ENCODE measurements at places on chromosomes 3 and 15.

- DNase-seq: peak; percentile 59
Observed at GRCh38 chr3:125437631-125438435, 62.7 kb upstream of the ZNF148 start.

- no peak for DNase-seq
Observed at GRCh38 chr3:16072420-16073110, 101.9 kb upstream of the GALNT15 start.

DNA sequence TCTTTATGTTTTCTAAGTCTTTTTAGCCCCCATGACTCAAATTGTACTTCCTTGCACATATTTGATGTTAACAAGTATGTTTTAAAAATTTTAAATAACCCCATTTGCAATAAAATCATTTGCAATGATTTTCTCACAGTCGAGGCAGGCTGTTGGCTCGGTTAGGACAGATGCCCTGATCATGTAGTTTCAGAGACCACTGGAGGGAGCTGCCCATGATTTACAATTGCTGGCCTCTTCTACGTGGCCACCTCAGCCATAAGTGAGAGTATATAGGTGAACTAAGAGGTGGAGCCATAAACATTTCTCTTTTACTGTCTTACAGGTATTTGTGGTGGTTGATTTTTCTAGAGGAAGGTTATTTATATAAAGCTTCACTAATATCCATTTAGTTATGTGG lies 1.7 kb downstream of the DTWD1 start:
- no peak for DNase-seq

DNA sequence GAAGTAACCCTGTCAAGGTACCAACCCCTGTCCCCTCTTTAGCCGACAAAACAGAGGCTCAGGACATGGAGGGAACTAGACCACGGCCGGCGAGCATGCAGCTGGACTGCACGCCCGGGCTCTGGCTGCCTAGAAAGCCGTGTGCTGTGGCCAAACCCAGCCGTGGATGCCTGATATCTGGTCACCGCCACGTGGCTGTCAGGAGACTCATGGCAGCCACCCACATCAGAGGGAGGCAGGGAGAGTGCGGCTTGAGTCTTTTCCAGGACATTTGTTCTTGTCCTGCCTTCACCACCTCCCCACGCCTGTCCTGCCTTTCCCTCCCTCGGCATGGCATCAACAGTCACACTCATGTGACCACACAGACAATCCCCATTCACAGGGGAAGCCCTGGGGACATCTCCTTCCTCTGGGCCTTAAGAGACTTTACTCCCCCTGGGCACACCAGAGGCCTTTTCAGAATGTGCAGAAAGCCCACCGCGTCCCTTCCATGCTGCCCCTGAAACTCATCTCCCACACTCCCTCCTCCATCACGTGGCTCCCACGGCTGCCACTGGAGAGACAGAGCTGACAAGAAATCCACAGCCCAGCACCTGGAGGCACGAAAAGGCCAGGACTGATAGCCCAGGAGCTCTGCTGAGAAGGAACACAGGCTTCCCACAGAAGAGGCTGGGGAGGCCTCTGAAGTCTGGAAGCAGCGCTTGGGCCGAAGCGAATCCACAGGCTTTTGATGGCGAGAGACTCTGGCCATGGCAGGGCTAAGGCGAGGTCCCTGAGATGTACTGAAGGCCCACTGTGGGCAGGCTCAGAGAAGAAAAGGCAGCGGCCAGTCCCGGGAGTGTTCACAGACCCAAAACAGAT lies 71.2 kb upstream of the IQSEC1 start:
- no peak for DNase-seq

- DNase-seq: no peak
Observed at GRCh38 chr3:126516152-126516935, 1.2 kb downstream of the UROC1 start.

GRCh38 chr3:168086541-168087260 lies 9.0 kb downstream of the GOLIM4 start:
- no peak for DNase-seq

GRCh38 chr3:82103241-82103640 lies 341.8 kb upstream of the GBE1 start:
- DNase-seq: no peak

DNA sequence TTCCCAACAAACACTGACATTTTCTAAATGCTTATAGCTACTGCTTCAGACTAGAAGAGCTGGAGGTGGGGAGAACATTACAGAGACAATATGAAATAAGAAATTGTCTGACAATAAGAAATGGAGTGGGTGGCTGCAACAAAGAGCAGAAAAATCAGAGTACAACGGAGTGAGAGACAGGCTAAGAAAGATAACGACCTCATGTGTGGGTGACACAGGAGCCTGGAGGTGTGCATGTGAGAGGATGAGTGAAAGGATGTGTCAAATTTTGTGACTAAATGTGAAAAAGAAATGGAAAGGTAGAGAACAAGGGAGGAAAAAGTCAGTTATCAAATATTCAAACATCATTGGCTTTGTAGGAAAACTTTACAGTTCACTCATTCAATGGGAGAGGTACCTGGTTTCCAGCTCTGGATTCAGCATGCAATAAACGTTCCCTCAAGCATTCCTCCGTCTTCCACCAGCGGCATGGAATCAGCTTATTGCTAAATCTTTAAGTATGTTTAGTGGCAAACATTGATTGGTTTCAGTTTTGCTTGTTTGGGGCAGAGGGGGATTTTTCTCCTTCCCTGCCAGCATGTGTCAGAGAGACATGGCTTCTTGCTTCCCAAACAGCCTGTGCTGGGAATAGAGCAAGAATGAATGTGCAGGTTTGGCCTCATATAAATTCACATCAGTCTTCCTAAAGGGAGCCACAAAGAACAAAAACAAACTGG lies 103.8 kb upstream of the CHRM5 start:
- no peak for DNase-seq

DNA sequence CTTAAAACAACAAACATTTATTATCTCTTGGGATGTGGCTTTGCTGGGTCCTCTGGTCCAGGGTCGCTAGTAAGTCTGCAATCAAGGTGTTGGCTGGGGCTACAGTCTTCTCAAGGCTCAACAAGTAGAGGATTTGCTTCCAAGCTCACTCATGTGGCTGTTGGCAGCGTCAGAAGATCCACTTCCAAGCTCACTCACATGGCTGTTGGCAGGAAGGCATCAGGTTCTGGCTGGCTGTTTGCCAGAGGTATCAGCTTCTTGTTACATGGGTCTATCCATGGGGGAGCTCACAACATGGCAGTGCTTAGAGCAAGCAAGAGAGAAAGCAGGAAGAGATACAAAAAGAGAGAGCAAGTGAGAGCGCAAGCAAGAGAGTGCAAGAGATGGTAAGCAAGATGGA lies 15.0 kb upstream of the BNC1 start:
- no peak for DNase-seq

GRCh38 chr3:73624017-73624820 lies 522 bp downstream of the PDZRN3 start:
- DNase-seq: no peak

DNA sequence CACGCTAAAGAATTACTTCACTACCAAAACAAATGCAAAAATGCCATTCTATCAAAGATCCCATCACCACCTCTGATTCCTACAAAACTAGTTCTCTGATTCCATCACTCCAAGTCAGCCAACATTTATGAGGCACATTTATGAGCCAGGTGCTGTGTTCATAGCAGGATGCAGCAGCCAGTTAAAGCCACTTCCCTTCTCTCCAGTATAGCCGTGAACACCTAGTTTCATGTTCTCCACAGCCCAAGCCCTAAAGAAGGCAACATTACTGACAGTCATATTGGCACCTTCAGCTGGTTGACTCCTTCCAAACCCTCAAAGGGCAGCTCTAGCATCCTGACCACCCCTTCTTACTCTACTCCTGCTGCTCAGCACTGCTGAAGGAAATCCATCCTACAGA lies 36.4 kb downstream of the RYK start:
- no peak for DNase-seq

DNA sequence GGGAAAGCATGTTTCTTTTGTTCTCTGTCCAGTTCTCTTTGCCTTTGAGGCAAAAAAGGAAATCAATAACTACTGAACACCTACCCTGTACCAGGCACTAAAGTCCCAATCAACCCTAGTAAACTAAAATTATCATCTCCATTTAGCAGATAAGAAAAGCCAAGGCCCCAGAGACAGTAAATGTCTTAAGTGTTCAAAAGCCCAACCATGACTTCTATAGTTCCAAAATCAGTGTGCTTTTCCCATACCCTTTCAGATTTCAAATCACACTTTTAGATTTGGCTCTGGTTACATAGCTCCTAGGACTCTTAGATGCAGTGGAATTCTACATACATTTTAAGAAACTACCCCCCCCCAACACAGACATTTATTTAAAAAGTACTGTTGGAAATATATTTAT lies 63.5 kb downstream of the UACA start:
- no peak for DNase-seq

GRCh38 chr3:194220901-194221326 lies 85.0 kb downstream of the HES1 start:
- DNase-seq: no peak

GRCh38 chr15:88574655-88575054 lies 28.2 kb upstream of the DET1 start:
- DNase-seq: no peak

GRCh38 chr3:156689608-156690007 lies 15.2 kb downstream of the TIPARP start:
- no peak for DNase-seq

- no peak for DNase-seq
Observed at GRCh38 chr3:131485119-131485518, 17.7 kb downstream of the MRPL3 start.

- DNase-seq: no peak
Observed at GRCh38 chr3:126152458-126152857, 27.9 kb downstream of the ALDH1L1 start.

DNA sequence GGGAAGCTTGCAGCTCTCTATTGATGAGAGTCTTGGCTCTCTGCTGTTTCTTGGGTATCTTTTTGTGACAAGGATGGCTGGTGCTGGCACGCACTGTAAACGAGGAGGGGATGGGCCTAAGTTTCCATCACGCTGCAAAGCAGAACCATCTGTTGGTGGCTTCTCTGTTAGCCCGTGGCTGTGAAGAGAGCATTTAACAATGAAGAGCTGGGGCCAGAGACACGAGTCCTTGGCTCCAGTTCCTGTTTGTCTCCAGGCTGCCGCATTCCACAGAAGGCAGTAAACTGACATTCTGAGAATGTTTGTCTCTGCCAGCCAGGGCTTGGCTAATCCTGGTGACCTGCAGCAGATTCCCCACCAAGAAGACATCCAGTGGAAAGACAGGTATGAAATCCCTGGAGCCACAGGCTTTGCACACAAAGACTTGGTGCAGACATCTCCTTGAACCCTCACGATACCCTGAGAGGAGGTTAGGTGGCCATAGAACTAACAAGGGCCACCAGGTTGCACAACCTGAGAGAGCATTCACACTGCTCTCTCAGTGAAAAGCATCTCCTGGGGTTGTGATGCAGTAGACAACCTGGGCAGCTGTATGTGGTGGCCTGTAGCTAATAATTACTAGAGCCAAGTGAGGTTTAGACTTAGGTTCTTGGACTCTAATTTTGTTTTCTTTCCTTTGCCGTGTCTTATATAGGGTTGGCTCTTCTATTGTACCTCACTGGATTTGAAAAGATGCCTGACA lies 130.9 kb downstream of the ASB7 start:
- DNase-seq: no peak

DNA sequence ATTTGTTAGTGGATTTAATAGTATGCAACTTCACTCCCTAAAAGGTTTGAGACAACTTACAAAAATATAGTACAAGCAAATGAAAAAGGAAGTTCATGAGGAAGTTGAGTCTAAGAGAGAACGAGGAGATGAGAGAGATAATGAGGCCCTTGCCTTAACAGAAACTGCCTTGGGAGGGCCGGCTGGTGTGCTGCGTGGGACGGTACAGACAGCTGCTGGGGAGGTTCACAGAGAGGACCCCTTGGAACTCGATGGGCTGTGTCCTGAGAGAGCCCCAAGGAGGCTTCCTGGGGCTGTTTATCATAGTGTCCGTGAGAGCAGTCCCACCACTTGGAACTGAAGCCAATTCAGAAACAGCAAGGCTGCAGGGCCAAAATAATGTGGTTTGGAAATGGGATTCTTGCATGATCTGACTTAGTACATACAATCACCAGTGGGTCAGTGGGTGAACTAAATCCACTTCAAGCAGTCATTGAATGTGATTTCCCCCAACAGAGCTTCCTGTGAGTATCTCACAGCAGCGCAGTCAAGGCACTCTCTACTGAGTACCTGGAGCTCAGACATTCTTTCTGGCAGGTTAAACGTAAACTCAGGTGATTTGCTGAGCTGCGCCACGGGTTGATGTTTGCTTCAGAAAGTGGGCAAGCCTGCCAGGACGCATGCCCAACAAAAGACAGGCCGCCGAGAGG lies 90.8 kb downstream of the CRTC3 start:
- peak; percentile 16 for DNase-seq

DNA sequence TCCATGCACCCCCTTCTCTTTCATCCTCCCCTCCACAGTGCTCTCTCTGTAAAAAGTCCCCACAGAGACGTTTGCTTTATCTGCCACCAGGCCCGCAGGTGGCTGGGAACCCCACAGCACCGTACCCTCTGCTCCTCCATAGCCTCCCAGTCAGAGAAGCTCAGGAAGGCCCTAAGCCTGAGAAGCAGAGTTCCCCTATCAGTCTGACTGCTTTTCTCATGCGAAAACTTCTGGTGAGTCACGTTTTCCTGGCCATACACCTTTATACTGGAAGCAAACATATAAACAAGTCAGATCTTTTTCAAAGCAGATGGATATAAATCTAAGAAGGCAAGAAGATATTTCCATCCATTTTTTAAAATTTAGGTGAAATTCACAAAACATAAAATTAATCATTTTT lies 51.5 kb upstream of the MEF2A start:
- no peak for DNase-seq

DNA sequence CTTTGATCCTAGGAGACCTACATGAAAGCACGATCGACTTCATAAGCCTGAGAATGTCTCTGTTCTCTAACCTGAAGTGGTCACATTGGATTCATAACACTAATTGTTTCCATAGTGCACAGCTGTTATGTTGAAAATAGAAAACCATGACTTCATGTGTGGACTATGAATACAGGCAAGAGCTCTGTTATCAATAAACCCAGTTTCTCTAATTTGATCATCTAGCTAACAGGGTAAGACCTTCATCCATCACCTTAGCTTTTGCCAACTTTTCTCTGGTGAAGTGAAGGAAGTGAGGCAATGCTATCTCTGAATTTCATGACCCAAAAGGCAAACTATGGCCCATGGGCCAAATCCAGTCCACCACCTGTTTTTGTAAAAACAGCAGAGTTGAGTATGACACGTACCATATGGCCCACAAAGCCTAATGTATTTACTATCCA lies 27.2 kb downstream of the ABI3BP start:
- DNase-seq: no peak

GRCh38 chr3:142276781-142277180 lies 51.4 kb upstream of the GK5 start:
- no peak for DNase-seq

- DNase-seq: no peak
Observed at GRCh38 chr3:112341386-112341785, 8.4 kb downstream of the CD200 start.

GRCh38 chr3:116001151-116001621 lies 377.9 kb downstream of the GAP43 start:
- no peak for DNase-seq

All from stimulated activated CD4-positive, alpha-beta T cell treated with anti-CD3 and anti-CD28 coated beads, Interleukin-12 subunit alpha, Interleukin-12 subunit beta, amount 100 ng/mL, for 4 hours (primary cell).